ENCODE measurements at places on chromosomes 6 and 20.

- DNase-seq = no peak
- H3K27me3 ChIP-seq = peaks cover 9% of the 10 kb centered on the region
- no peaks in the 10 kb centered on the region for H3K36me3 ChIP-seq
Measured at GRCh38 chr6:72422171-72422570, 199.7 kb upstream of the KCNQ5 start.

- no peak for DNase-seq
- peaks cover 3% of the 10 kb centered on the region for H3K4me1 ChIP-seq
- no peak overlapping the region for H3K4me3 ChIP-seq
- H3K36me3 ChIP-seq = peaks cover 8% of the 10 kb centered on the region
Measured at GRCh38 chr6:143333749-143334520, 116.6 kb downstream of the ADAT2 start.

DNA sequence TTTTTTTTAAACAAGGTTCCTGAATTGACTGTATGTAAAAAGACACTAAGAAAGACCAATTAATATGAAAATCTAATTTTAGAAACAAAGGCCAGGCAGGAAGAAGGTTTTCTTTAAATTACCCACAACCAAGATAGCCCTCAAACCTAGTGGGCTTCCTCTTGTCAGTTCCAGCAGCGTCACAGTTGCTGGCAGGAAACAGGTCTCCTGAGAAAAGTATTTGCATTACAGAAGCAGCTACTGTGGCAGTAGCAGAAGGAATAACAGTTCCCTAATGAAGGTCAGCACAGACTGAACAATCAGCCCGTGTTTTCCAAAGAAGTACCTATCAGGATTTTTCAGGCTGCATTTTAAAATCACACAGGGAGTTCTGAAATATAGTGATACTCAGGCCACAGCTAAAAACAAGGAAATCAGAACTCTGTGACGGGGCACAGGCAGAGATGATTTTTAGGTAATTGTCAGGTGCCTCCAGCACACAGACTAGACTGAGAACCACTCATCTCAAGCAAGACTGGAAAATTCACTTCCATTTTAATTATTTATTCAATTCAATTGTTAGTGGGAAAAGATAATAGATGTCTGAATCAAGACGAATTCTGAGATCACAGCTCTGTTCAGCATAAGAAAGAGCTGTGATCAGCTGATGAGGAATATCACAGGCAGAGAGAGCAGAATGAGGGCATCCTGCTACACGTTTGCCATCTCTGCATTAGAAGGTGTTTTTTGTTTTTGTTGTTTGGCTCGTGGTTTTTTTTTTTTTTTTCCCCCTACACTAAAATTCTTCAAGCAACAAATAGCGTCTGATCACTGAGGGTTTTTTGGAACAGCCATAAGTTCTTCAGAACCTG lies 230.5 kb upstream of the KHDRBS2 start:
- H3K27me3 ChIP-seq = no peaks in the 10 kb centered on the region
- no peak for DNase-seq
- peak overlapping the region; percentile 37 for H3K4me3 ChIP-seq
- peaks cover 7% of the 10 kb centered on the region for H3K4me1 ChIP-seq
- no peaks in the 10 kb centered on the region for H3K36me3 ChIP-seq

DNA sequence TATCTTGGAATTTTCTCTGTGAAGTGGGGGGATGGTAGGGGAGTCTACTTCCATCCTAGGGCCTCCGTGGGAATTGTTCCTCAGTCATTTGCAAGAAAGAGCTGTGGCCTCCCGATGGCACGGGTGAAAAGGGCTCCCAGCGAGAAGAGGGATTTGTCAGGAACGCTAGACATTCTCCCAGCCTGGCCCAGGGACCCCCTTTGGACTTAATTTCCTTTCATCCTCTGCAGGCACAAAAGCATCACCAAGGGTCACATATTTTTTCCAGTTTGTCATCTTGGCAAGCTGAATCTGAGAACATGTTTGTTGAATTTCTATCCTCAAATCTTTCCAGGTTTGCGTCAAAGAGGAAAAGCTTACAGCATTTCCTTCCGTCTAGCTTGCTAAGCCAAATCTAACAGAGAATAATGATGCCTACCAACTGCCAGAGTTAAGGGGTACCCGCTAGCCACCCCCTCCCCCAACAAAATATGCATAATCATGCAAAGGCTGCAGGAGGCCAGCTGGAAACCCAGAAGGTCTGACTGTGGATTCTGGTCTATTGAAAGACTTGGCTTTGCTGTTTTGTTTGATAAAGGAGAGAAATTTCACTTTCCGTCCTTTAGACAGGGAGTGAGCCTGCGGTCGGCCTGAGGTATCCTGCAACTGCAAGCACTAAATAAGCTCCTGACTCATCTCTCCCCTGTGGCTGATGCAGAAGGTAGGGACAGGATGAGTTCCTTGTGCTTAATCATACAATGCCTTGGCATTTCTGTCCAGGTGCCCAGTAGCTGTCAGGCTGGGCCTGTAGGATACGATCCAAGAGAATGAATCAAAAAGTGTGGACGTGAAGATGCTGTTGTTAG lies 23.1 kb downstream of the PSMG4 start:
- H3K27me3 ChIP-seq = no peaks in the 10 kb centered on the region
- H3K4me3 ChIP-seq = no peak overlapping the region
- no peaks in the 10 kb centered on the region for H3K4me1 ChIP-seq
- no peak overlapping the region for H3K27ac ChIP-seq
- DNase-seq = no peak

DNA sequence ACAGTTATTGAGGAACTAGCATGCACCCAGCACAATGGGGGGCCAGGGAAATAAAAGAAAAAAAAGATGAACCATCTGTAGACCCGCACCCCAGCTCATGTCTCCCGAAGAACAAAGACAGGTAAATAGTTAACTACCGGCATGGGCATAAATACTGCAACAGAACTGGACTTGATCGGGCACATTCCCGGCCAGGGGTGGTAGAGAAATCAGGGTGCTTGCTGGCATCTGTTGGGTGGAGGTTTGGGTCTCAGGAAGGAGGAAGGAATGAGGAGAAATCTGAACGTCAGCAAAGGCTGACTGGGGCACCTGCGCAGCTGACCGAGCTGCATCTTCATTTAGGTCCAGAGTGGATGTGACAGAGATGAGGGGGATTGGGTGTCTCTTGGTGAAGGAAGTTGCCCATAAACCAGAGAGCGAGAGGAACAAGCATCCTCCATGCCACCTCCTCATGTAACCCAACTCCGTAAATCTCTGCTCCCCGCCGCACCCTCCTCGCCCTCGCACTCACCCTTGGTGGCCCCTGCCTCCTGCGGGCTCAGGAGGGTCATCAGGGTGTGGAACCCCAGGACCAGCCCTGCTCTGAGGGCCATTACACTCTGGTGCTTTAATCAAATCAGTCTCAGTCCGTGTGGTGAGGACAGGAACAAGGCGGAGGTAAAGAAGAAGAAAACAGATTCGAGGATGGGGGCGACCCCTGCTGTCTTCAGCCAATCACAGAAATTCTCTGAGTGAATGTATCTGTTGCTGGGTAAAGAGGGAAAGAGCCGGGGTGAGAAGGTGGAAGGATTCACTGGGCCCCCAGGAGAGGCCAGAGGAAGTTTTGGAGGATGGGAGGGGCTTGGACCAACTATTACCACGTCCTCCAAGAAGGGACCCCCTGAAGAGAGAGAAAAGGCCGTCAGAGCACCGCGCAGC lies at the start of gene HLA-DOA:
Gene HLA-DOA (minus strand): TSS at position 648 of the 918 bp plus-strand sequence.
- peaks cover 32% of the 10 kb centered on the region for H3K4me1 ChIP-seq
- peak within 1 kb of the TSS; percentile 97 for H3K27ac ChIP-seq
- H3K36me3 ChIP-seq = peaks cover 29% of the 10 kb centered on the region

GRCh38 chr20:53030061-53030460 lies 57.9 kb downstream of the TSHZ2 start:
- no peak overlapping the region for H3K27ac ChIP-seq
- no peaks in the 10 kb centered on the region for H3K36me3 ChIP-seq
- no peak overlapping the region for H3K4me3 ChIP-seq

GRCh38 chr20:20251836-20252235 lies 116.1 kb upstream of the INSM1 start:
- no peaks in the 10 kb centered on the region for H3K36me3 ChIP-seq
- H3K27ac ChIP-seq = no peak overlapping the region
- DNase-seq = no peak
- H3K4me1 ChIP-seq = peaks cover 3% of the 10 kb centered on the region

GRCh38 chr6:55447891-55448290 lies 120.6 kb downstream of the GFRAL start:
- no peak for DNase-seq
- H3K4me3 ChIP-seq = no peak overlapping the region
- no peak overlapping the region for H3K27ac ChIP-seq
- no peaks in the 10 kb centered on the region for H3K4me1 ChIP-seq

- H3K36me3 ChIP-seq = peaks cover 1% of the 10 kb centered on the region
- DNase-seq = no peak
- H3K27me3 ChIP-seq = peaks cover 5% of the 10 kb centered on the region
- H3K27ac ChIP-seq = no peak overlapping the region
- no peaks in the 10 kb centered on the region for H3K4me1 ChIP-seq
Measured at GRCh38 chr6:150549674-150550101, 50.0 kb upstream of the PLEKHG1 start.

GRCh38 chr6:795046-795685 lies 102.2 kb upstream of the EXOC2 start:
- H3K36me3 ChIP-seq = no peaks in the 10 kb centered on the region
- H3K4me3 ChIP-seq = no peak overlapping the region
- H3K27ac ChIP-seq = no peak overlapping the region
- H3K4me1 ChIP-seq = no peaks in the 10 kb centered on the region
- no peak for DNase-seq

GRCh38 chr20:40173872-40174271 lies 515.2 kb downstream of the MAFB start:
- no peak overlapping the region for H3K4me3 ChIP-seq
- H3K27me3 ChIP-seq = peaks cover 13% of the 10 kb centered on the region
- no peak for DNase-seq
- H3K27ac ChIP-seq = no peak overlapping the region
- no peaks in the 10 kb centered on the region for H3K4me1 ChIP-seq

DNA sequence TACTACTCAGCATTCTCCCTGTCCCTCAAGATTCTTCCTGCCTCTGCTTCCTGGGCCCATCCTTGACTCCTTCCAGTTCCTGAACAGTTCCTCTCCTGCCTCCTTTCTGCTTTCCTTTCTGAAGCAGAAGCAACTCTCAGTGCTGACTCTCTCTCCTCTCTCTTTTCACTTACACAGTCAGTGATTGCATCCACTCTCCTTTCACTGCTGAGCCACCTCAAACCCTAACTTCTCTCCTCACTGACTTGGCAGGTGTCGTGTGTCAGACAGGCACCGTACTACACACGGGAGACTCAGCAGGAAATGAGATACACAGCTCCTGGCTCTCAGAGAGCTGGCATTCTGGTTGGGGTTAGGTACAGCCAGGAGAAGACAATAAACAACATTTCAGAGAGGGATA lies 5.6 kb downstream of the ABHD16A start:
- H3K4me1 ChIP-seq = peaks cover 21% of the 10 kb centered on the region
- no peak overlapping the region for H3K27ac ChIP-seq
- peaks cover 11% of the 10 kb centered on the region for H3K36me3 ChIP-seq
- H3K27me3 ChIP-seq = no peaks in the 10 kb centered on the region
- no peak overlapping the region for H3K4me3 ChIP-seq

GRCh38 chr6:130293800-130294199 lies 71.0 kb upstream of the SAMD3 start:
- H3K4me3 ChIP-seq = no peak overlapping the region
- H3K36me3 ChIP-seq = peaks cover 2% of the 10 kb centered on the region
- no peaks in the 10 kb centered on the region for H3K27me3 ChIP-seq
- H3K4me1 ChIP-seq = no peaks in the 10 kb centered on the region
- H3K27ac ChIP-seq = no peak overlapping the region

DNA sequence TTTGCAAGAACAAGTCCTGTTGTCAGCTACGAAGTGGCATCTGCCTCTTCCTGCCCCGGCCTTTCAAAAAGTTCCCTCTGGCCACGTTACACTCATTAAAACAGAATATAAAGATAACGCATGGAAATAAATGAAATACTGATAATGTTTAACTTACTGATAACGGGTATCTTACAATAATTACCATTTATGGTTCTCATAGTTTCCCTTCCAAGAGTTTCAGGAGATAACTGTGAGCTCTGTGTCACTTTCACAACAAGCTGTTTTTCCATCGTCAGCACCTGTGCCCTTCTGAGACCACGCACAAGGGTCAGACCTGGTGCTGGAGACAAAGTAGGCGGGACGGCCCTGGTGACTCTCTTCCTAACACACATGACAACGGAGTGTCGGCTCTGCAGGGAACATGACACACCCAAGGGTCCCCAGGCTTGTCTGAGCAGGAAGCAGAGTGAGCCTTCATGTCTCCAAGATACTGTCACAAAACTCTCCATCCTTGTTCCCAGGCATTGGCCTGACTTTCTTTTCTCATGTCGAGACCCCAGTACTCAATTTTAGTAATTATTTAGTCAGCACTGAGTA lies 86.2 kb upstream of the THBS2 start:
- no peak overlapping the region for H3K4me3 ChIP-seq
- H3K4me1 ChIP-seq = no peaks in the 10 kb centered on the region
- no peak for DNase-seq
- no peaks in the 10 kb centered on the region for H3K36me3 ChIP-seq
- peaks cover 1% of the 10 kb centered on the region for H3K27me3 ChIP-seq
- no peak overlapping the region for H3K27ac ChIP-seq

DNA sequence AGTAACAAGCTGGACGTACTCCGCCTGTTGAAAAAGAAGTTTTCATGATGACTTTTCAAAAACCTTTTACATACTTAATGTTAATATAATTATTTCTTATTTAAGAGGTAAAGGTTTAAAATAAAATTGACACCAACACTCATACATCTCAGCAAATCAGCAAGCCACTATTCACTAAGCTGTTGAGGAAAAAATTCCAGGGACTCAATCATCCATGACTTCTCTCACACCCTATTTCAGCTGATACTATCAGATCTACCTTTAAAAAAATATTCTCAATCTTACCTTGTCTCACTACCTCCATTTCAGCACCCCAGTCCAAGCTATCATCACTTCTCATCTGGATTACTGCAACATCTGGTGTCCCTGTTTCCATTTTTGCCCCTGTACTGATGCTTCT lies 109.3 kb downstream of the HACE1 start:
- H3K4me3 ChIP-seq = no peak overlapping the region
- H3K36me3 ChIP-seq = peaks cover 26% of the 10 kb centered on the region
- no peak overlapping the region for H3K27ac ChIP-seq
- no peaks in the 10 kb centered on the region for H3K27me3 ChIP-seq

GRCh38 chr6:28807682-28808280 lies 116.0 kb downstream of the TRIM27 start:
- H3K27ac ChIP-seq = peak overlapping the region; percentile 17
- H3K36me3 ChIP-seq = peaks cover 2% of the 10 kb centered on the region
- no peak overlapping the region for H3K4me3 ChIP-seq
- DNase-seq = no peak

DNA sequence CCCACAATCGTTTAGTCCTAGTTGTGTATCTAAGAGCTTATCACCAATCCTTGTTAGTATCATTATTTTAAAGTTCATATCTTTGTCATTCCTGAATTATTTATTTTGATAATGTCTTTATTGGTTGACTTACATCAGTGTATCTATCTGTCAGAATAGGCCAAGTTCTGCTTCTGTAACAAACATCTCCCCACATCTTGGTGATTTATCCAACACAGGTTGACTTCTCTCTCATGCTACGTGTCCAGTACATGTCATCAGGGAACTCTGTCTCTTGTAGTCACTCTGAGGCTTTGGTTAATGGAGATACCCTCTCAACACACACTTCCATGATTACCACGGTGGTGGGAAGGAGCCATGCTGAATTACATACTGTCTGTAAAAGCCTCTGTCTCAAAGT lies 38.4 kb downstream of the BANF2 start:
- DNase-seq = no peak
- H3K27me3 ChIP-seq = peaks cover 8% of the 10 kb centered on the region
- peaks cover 2% of the 10 kb centered on the region for H3K36me3 ChIP-seq
- no peaks in the 10 kb centered on the region for H3K4me1 ChIP-seq
- H3K4me3 ChIP-seq = no peak overlapping the region
